ENCODE measurements at places on chromosomes 7 and 10. TPM values are rescaled to one million over a fixed set of nuclear protein-coding genes. Genes with fewer than 3 reads are reported as not detected.

DNA sequence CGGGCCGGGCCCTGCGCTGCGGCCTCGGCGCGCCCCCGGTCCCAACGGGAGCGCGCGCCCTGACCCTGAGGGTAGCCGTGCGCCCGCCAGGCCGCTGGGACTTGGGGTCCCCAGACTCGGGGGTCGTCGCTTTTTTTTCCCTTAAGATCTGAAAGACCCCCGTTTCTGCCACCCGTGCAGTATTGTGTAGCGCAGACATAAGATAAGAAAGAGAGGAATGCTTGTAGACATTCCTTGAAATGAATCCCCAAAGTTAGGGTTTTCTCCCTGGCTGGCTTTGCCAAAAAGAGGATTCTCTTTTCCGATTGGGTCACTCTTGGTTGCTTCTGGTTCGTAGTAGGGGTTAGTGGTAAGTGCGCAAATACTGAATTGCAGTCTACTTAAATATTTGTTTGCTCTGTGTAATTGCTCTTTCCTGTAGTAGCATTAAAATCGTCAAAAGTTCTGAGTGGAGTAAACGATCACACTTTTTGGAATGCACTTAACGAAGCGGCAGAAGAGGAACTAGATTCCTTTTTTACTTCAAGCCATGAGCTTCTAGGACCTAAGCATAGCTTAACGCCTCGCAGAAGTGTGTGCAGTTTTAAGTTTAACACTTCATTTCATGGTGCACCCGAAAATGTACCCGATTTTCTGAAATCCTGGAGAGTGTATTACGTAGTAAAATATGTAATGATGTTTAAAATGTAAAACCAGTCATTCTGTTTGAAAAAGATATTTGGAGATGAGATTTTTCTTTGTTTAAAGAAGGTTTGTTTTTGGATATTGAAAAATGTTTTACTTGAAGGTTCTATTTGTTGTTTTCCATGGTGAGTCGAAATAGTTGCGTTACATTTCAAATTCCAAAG lies 1.3 kb downstream of the CUL1 start:
- DNase-seq = peak; percentile 34

DNA sequence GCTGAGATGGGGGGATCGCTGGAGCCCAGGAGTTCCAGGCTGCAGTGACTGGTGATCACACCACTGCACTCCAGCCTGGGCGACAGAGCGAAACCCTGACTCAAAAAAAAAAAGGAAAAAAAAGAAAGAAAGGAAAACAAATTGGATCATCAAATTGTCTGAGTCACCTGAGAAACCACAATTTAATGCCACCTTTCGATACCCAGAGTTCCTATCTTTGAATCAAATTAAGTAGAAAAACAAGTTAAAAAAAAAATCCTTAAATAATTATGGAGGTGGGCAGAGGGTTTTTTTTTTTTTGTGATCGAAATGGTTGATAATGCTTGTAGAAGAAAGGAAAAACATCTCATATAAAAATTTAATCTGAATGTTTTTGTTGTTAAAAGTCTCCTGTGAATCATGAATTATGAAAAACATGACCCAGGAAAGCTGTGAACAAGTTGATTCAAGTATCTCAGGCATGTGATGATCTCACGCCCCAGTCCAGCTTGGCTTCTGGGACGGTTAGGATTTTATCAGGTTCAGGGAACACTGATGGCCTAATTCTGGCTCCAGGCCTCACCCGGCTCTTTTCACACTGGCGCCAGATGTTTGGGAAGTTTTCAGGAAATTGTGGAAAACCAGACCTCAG lies 25.3 kb upstream of the CUX1 start:
- no peak for DNase-seq

NRG3 gene
- not detected for total RNA-seq

CPA2 gene
- total RNA-seq = 0.48 TPM

DNAH11 gene
- total RNA-seq = 0.05 TPM

FMC1 gene
- 21.6 TPM for total RNA-seq

POLR3A gene
- total RNA-seq = 11.3 TPM

Measured in colonic mucosa (tissue), 4 donors.